ENCODE measurements at places on chromosomes 3 and 15. TPM values are rescaled to one million over a fixed set of nuclear protein-coding genes. Genes with fewer than 3 reads are reported as not detected.

The MFSD1 gene
- total RNA-seq, result 47.3 TPM

The RTP3 gene
- not detected for total RNA-seq

The GHSR gene
- not detected for total RNA-seq

The GATM gene
- 2.2 TPM for total RNA-seq

The ARGFX gene
- not detected for total RNA-seq

The MKRN3 gene
- total RNA-seq, result 1.6 TPM

The CHAC1 gene
- total RNA-seq, result 8.2 TPM

The P2RY14 gene
- total RNA-seq, result not detected

The SLC12A8 gene
- total RNA-seq, result 1.2 TPM

The TOP2B gene
- 60.9 TPM for total RNA-seq

The ZNF197 gene
- total RNA-seq, result 2.1 TPM

The CPEB1 gene
- total RNA-seq, result 3.2 TPM

The TMEM207 gene
- not detected for total RNA-seq

The AADACL2 gene
- not detected for total RNA-seq

The ARHGEF3 gene
- total RNA-seq, result 8.9 TPM

The SCN5A gene
- total RNA-seq, result 0.38 TPM

The POLQ gene
- 5.9 TPM for total RNA-seq

The NPAP1 gene
- not detected for total RNA-seq

The HYAL3 gene
- total RNA-seq, result 7.0 TPM

The ISG20 gene
- 32.2 TPM for total RNA-seq

The MIX23 gene
- total RNA-seq, result 76.4 TPM

The CELF6 gene
- 0.10 TPM for total RNA-seq

The CCDC9B gene
- 25.1 TPM for total RNA-seq

The CTXN2 gene
- not detected for total RNA-seq

The PODXL2 gene
- total RNA-seq, result 11.3 TPM
